CD4-positive, alpha-beta T cell (primary cell): ENCODE measurements at places on chromosomes 2 and 18.

GRCh38 chr2:158009399-158009798 is 92.3 kb upstream of the UPP2 start:
- no peak for DNase-seq

DNA sequence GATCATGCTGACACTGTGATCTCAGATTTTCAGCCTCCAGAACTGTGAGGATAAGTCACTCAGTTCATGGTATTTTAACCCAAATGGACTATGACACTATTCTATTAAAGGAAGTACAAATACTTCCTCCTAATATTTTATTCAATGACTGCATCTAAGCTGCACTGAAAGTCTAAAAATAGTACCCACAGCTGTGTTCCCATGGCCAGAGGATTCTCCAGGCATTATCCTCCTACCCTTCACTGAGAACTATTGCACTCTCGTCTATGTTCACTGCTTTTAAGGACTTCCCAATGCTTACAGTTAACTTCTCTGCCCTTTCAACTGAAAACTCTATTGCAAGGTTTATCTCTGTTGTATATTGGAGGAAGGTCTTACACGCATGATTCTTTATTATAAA is 15.2 kb downstream of the LRATD1 start:
- no peak for DNase-seq

DNA sequence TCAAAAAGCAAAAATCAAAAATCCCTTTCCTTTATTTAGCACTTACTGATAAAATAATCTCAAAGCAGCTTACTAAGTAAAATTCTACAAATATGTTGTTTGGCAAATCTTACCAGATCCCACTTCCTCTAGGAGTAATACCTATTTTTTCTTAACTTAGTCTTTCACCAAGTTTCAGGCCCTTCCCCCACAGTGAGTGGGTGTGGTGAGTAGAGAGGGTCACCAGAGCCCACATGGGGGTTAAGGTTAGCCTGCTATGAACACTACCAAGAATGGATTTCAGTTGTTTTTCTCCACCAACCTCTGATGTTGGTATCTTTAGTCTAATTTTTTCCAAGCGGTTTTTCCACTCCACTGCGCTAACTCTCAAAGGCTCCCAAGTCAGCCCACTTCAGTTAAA is 23.2 kb downstream of the PIAS2 start:
- DNase-seq, result no peak

- DNase-seq, result no peak
Observed at GRCh38 chr2:77228391-77228790, 293.8 kb downstream of the LRRTM4 start.

GRCh38 chr2:1772471-1773267 is 28.4 kb upstream of the PXDN start:
- DNase-seq, result no peak

- DNase-seq, result no peak
Observed at GRCh38 chr2:233049194-233049761, 10.9 kb upstream of the INPP5D start.

- DNase-seq, result no peak
Observed at GRCh38 chr18:5095239-5095638, 101.8 kb downstream of the AKAIN1 start.

GRCh38 chr18:8780227-8780626 is 74.9 kb downstream of the MTCL1 start:
- no peak for DNase-seq

DNA sequence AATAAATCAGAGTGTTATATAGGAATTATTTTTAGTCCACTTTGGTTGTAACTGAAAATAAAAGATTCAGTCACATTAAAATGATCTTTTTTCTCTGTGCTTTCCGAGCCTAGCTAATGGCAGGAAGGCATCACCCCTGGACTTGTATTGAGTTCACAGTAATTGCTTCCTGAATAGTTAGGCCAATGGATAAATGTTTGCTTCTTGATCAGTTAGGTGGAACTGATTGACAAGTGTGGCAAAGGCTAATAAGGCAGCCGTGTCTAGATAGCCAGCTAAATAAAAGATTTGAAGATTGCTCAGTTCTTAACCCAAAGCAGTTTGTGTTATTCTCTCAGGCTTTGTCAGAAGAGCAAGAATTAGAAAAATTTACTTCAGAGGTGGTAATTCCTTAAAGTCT is 20.8 kb downstream of the FAM171B start:
- no peak for DNase-seq

DNA sequence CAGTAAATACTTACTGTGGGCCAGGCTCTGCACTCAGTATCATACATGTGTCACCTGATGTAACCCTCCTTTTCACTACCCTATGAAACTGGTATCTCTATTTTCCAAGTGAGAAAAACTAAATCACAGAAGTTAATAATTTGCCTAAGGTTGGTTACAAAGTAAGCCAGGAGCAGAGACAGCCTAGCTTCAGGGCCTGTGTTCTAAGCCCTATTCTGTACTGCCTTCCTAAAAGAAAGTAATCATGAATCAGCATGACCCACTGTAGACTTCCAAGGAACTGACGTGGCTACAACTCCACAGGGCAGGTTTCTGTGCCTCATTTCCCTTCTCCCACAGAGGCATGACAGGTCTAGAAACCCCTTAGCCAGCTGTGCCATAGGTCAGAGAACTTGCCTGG is 14.3 kb downstream of the ZNF142 start:
- DNase-seq, result no peak

- DNase-seq, result no peak
Observed at GRCh38 chr2:47810850-47811249, 27.9 kb downstream of the MSH6 start.

DNA sequence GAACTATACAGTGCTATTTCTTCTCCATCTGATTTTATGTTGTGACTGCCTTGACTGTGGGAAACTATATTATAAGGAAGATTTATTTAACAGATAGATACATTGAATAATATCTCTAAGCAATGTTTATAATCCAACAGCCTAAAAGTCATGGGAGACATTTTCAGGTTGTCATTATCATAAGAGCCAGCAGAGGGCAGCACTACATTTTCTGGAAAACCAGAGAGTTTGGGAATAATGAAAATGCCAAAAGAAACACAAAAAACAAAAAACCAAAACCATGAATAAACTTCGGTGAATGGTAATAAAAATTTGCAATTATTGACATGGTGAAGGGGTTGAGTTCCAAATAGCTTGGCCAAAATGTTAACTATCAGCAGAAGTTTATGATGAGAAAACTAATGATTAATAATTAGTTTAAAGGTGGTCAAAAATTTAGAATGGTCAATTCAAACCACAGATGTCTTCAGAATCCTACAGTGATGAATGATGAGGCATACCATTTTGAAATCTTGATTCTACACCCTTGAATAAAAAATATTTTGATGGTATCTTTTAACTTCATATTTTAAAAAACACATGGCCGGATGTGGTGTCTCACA is 4.7 kb downstream of the EEF1B2 start:
- no peak for DNase-seq

- DNase-seq, result no peak
Observed at GRCh38 chr18:77737405-77737804, 487.8 kb downstream of the GALR1 start.

GRCh38 chr2:227860221-227860641 is 11.2 kb upstream of the DAW1 start:
- no peak for DNase-seq

DNA sequence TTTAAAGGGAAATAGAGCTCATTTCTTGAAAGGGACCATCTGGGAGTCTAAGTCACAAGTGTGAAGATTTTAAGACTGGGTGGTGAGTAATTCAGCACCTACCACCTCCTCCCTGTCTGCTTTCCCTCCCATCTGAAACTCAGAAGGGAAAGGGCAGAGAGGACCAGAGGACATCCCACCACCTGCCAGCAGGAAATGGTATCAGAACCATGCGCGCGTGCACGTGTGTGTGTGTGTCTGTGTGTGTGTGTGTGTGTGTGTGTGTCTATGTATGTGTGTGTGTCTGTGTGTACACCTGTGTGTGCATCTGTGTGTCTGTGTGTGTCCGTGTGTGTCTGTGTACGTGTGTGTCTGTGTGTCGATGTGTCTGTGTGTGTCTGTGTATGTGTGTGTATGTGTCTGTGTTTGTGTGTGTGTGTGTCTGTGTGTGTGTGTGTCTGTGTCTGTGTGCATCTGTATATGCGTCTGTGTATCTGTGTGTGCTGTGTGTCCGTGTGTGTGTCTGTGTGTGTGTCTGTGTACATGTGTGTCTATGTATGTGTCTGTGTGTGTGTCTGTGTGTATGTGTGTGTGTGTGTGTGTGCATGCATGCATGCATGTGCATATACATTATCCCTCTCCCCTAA is 76.8 kb downstream of the ZFP36L2 start:
- no peak for DNase-seq

DNA sequence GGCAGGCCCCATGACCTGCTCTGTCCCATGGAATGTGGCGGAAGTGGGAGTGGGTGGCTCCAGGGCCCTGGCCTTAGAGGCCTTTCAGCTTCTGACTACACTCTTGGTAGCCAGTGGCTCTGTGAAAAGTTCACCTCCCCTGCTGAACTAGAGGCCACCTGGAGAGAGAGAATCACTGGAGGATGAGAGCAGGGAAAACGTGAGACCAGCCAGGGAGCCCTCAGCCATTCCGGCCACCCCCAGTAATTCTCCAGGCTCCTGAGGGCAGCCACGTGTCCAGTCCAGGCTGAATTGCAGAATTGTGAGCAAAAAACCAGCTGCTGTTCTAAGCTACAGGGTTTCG is 10.5 kb downstream of the COLEC12 start:
- DNase-seq, result no peak

DNA sequence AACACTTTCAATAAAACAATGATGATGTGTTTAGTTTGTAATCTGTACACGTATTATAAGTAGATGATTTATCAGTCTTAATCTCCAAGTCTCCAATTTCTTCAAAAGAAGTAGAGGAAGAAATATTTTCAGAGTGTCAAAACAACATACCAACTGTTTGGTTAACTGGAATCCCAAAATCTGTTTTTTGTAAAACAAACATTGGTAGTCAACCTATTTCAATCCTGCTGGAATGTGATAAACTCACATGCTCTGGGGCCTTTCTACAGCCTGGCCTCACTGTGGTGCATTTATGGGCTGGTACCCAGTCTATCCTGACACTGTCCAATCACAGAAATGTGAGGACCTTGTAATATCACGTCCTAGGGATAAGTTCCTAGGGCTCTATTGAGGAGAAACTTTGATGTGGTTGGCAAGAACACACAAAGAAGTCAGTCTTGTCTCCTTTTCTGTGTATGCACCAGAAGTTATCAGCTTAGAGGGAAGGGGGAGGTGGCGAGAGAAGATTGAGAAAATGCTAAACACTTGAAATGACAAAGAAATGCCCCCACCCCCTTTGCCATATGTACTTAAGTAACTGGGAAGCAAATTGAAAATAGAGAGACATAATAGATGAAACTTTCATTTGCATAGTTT is 47.2 kb downstream of the PRKRA start:
- no peak for DNase-seq

GRCh38 chr18:111306-112014 is 46.9 kb upstream of the USP14 start:
- peak; percentile 68 for DNase-seq

GRCh38 chr18:31778391-31778950 is 17.8 kb upstream of the SLC25A52 start:
- no peak for DNase-seq
